ENCODE measurements at places on chromosomes 5 and 9.

GRCh38 chr5:74640954-74641734 lies 616 bp upstream of the ENC1 start:
- DNase-seq, result no peak

DNA sequence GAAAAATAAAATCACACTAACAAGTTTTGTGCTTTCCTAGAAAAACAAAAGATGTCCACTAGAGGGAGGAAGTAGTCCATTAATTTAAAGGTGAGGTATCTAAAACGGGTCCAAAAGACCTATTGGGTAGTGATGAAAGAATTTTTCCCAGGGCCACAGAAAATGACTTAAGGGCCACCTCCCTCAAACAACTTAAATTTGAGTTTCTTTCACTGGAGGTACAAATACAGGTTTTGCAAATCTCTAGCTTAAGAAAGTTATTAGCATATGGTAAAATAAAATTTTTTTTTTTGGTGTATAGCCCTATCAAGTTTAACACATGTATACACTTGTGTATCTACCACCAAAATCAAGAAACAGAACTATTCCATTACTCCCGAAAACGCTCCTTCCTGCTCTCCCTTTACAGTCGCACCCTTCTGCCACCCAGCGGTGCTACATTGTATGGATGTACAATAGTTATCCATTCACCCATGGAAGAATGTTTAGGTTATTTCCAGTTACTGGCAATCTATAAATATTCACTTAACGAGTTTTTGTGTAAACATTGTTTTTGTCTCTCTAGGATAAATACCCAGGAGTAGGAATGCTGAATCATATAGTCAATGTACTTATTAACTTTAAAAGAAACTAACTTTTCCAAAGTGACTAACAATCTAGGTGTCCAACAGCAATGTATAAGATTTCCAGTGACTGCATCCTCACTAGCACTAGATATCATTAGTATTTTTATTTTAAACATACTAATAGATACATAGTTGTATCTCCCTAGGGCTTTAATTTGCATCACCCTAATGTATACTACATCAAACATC lies 21.9 kb downstream of the DEPDC1B start:
- no peak for DNase-seq

- DNase-seq, result no peak
Observed at GRCh38 chr5:43192558-43193180, 644 bp downstream of the NIM1K start.

- DNase-seq, result peak; percentile 17
Observed at GRCh38 chr5:173884402-173885053, 3.6 kb upstream of the CPEB4 start.

- DNase-seq, result no peak
Observed at GRCh38 chr9:7246917-7247522, 489.2 kb downstream of the KDM4C start.

- no peak for DNase-seq
Observed at GRCh38 chr9:653856-654387, 187.6 kb upstream of the DMRT1 start.

DNA sequence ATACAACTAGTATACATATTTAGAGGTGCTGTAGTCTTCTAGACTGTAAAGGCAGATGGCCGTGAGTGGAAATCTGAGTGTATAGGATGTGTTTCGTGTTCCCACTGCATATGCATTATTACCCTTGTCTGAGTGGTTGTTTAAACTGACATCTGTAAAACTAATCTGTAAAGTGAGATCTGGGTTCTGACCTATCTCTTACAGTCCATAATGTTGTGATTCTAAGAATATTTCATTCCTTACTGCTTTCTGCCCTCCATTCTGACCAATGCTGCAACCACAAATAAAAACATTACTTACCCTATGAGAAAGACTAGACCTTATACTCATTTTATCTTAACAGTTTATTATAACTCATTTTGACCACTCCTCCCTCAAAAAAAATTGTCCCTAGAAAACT lies 47.6 kb upstream of the MACIR start:
- DNase-seq, result no peak

DNA sequence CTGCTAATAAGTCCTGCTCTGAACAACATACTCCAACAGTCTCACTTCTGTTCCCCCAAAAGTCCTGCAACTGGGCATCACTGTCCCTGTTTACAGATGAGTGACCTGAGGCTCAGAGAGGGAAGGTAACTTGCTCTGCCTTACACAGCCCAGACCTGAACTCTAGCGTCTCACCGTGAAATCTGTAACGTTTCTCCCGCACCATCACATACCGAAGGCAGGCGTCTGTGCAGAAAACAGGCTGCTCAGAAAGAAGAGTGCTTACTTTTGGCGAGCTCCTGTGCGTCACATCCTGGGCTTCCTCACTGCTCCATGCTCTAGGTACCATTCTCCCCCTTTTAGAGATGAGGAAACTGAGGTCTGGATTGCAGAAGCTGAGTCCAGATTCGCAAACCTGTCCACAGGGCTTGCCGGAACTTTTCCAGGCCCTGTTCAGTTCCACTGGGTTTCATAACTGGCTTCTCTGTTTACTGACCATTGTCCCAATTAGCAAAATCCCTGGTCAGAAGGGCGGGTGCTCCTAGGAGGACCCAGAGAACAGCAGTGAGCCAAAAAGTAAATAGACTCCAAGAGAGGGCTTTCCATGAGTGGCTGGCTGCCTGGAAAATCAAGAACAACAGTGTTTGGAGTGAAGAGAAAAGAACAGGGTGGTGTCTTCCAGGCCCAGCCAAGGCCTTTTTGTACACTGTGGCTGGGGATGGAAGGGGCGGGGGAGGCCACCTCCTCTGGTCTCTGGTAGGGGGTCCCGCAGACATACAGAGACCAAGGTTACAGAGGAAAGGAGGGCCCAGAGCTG lies 27.1 kb downstream of the GSN start:
- DNase-seq, result no peak

DNA sequence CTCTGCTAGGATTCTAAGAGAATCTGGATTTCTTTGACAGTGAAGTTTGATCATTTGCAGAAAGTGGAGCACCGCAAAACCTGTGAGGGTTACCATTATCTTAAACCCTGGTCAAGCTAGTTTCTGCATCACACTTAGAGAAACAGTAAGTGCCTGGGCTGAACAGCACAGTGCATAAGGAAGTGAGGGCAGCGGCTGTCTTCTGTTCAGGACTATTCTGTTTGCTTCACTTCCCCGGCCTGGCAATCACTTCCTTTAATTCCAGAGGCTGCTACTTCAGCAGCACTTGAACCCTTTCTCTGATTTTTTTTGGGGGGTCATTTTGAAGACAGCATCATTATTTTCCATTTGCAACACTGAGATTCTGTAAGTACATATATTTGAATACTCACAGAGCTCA lies 32.0 kb downstream of the SEMA6A start:
- DNase-seq, result no peak

- DNase-seq, result no peak
Observed at GRCh38 chr9:93598647-93599241, 22.4 kb downstream of the PHF2 start.

- no peak for DNase-seq
Observed at GRCh38 chr5:118791926-118792734, 196.2 kb downstream of the DTWD2 start.

- no peak for DNase-seq
Observed at GRCh38 chr5:93777620-93778019, 36.2 kb upstream of the POU5F2 start.

DNA sequence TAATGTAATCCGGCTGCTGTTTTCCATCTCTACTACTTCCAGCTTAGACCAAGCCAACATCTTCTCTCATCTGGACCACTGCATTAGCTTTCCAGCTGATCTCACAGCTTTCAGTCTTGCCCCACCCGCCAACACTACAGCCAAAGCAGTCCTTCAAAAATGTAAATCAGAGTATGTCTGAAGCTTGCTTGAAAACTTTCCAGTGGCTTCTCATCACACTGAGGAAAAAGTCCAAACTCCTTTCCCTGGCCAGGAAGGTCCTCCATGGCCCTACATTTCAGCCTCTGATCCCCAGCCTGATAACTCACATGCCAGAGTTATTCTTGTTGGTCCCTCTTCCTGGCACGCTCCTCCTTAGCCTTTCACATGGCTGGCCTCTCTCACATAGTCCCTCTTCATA lies 38.5 kb downstream of the TTC1 start:
- DNase-seq, result no peak

GRCh38 chr9:114339130-114339908 lies 9.7 kb downstream of the ORM2 start:
- DNase-seq, result no peak

DNA sequence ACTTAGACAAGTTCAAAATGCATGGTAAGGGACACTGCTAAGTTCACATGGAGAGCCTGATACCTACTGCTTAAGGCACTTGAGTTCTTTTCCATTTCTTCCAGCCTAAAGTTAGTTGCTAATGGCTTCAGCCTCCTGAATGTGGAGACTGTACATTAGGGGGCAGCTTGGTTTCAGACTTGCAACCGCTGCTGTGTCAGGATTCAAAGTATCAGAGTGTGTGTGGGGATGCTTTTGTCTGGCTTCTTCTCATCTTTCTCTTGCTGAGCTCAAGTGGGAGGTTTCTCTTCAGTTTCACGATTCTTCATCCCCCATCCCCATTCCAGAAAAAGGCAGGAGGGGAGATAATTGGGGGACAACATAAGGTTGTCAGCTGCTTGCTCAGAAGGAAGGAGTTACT lies 49.4 kb downstream of the ATP10B start:
- no peak for DNase-seq
